ENCODE measurements at places on chromosomes 1 and 21.

DNA sequence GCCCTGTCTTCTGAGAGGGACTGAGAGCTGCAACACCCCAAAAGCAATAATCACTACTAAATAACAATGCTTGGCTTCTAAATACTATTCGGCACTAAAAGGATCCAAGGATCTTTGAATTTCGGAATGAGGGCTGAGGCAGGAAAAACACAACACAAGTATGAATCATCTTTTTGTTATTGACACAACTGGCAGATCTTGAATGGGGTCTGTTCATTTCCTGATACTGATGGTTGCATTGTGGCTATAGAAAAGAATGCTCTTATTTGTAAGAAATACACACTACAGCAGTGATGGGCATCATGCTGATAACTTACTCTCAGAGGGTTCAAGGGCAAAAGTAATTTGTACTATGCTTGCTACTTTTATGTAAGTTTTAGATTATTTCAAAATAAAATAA lies 149.2 kb upstream of the PLD5 start:
- DNase-seq: no peak

DNA sequence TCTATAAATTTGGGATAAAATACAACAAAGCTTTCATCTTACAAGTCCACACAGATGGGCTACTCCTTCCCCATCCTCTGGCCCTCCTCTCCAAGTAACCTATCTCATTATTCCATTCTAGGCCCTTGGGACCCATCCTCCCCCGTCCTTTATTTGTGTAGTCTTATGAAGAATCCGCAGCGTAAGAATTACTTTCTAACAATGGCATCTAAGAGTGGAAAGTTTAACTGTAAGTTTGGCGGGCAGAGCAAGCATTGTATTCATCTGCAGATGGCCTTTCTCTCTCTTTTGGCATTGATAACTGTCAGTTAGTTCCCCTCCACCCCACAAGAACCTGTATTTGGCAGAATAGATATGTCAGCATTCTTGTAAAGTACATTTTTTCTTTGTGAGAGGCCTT lies 91.9 kb upstream of the TSPAN2 start:
- DNase-seq: no peak

GRCh38 chr1:98253145-98253544 lies 332.3 kb upstream of the DPYD start:
- no peak for DNase-seq

DNA sequence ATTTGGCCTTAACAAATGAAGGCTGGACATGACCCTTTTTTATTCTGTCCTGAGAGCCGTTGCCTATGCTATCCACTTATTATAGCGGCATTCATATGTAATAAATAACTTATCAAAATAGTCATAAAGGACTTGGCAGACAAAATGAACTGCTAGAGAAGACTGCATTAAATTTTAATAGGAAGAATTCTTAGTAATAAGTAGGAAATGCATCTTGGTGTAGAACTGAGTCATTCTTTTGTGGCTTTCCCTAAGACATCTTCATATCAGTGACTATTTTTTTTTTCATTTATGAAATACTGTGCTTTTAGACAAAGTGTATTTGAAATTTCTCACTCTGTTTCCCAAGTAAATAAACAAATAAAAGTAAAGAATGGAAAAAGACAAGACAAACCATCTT lies 45.6 kb downstream of the PBX1 start:
- DNase-seq: no peak

- DNase-seq: no peak
Observed at GRCh38 chr1:209600541-209600940, 17.0 kb downstream of the CAMK1G start.

DNA sequence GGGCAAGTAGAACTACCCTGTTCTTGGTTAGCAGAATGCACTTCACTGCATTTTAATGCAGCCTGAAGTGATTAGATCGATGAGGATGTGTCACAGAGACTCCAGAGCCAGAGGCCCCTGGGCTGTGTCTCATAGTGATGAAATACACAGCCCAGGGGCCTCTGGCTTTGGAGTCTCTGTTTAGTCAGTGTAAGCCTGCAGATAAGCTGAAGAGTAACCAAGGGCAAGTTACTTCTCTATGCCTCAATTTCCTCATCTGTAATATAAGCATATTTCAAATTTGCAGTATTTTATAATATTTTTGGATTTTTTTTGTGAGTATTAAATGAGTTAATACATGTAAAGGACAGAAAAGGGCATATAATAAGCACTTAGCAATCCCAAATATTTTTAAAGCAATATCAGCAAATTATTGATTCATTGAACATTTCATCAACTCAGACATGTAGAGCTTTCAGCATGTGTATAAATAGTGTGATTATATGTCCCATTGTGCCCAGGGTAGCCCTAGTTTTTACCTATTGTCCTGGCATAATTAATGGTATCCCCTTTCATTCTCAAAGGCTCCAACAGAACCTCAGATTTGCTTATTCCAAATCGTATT lies 23.6 kb upstream of the APOBEC4 start:
- no peak for DNase-seq

DNA sequence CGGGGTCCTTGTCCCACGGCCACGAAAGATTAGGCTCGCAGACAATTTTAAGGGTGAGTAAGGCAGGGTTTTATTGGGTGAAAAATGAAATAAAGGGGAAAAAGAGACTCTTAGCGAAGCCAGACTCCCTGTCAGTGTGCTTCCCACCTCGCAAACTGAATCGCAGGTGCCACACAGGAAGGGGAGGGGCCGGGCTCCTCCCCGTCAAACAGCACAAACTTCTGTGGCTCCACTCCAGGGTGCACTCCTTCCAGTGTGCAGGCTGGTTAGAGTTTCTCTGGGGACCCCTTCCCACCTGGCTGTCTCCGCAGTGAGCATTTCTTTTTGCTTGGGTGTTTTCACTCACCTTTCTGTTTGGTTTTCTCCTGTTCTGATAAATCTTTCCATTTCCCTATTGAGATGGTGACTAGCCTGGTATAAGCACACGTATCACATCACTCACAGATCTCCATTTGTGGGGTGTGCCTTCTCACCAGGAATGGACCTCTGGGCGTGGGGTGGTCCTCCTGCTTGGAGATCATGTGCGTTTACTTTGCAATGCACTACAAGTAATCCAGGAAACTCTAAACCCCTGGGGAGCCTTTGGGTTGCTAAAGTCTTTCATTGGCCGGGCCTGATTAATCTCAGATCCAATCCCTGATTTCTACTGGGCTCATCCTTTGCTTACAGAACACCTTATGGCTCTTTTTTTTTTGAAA lies 37.6 kb upstream of the GALNT2 start:
- no peak for DNase-seq

DNA sequence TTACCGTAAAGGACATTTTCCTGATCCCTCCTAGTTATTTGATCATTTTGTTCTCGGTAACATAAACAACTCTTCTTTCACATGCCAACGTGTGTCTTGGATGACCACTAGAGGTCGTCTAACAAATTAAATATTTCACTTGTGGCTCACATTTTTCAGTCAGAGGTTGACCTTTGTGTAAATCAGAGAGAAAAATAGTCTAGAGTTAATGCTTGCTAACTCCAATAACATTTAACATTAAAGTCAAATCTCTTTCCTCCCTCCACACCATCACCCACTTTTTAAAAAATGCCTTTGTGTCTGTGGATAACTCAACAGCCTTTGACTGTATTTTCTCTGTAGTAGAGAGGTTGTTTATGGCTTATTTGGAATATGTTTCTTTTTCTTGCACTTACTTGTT lies 220.5 kb upstream of the B3GALT2 start:
- no peak for DNase-seq

All from cortex of kidney (tissue), 1 donor.